ENCODE measurements at places on chromosomes 4 and X.

DNA sequence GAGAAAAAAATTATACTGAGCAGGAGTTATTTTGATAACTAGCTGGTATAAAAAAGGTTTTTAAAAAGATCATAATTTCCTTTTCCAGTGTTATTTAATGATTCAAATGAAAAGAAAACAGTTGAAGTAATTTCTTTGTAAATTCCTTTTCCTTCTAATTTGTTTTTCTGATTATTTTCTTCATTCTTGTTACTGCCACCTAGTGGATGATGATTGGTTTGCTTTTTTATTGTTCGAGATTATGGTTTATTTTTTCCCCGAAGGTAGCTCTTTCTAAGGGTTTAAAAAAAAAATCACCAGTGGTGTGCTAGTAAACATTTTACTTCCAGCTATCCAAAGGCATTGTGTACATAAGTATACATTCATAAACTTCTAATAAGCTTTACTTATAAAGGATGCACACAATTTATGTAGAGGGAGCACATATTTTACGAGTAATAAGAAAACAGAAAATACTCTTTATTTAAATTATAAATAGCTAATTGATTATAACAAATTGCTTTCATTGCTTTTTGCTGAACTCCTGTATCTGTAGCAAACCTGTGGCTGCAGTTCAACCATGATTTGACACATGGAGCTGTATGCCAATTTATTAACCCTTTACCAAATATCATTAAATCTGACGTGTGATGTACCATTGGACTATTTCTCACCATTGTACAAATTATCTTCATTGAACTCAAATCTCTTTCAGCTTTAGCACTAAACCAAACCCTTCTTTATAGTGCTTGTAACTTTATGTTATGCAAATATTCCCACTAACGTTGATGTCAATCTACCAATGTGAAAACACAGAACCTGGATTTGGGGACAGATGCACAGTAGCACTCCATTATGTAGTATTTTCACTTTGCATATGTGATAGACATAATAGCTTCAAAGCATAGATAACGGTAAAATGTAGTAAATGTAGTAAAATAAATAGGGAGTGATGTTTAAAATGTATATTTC lies 97.8 kb upstream of the ANK2 start:
- no peak for DNase-seq

DNA sequence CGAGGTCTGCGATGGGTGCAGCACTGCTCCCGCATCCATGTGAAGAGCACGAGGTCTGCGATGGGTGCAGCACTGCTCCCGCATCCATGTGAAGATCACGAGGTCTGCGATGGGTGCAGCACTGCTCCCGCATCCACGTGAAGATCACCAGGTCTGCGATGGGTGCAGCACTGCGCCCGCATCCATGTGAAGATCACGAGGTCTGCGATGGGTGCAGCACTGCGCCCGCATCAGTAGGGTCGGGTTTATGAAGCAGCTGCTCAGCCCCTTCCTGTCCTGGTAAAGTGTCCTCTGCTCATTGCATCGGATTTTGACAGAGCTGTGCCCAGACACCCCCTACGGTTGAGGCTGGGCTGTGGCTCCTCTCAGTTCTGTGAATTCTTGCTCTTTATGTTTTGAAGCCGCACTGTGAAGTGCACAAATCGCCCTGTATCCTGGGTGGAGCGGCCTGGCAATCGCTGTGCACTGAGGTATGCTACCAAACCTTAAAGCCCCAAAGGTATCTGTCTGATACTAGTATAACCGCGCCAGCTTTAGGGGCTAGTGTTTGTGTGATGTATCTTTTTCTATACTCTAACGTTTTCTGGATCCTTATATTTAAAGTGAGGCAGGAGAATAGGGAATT lies 98.7 kb downstream of the CPZ start:
- no peak for DNase-seq

- no peak for DNase-seq
These were observed 1499.9 kb upstream of the PCDH10 start for GRCh38 chr4:131649227-131649626.

DNA sequence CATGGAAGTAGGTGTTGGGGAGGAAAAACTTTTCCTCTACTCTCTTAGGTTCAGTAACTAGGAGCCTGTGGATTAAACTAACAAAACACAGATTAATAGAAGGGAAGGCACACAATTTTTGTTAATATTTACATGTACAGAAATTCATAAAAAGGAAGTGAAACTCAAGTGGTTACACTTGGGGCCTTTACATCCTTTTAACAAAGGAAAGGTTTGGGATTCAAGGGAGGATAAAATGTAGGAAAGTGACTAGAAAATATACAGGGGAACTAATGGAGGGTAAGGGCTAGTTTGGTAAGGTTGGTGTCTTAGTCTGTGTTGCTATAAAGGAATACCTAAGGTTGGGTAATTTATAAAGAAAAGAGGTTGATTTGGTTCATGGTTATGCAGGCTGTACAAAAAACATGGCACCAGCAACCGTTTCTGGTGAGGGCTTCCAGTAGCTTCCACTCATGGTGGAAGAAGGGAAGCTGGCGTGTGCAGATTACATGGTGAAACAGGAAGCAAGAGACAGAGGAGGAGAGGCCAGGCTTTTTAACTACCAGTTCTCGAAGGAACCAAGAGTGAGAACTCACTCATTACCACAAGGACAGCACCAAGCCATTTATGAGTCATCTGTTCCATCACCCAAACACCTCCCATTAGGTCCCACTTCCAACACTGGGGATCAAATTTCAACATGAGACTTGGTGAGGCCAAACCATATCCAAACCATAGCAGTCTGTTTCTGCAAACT lies 124.4 kb downstream of the CHRDL1 start:
- DNase-seq, result no peak

DNA sequence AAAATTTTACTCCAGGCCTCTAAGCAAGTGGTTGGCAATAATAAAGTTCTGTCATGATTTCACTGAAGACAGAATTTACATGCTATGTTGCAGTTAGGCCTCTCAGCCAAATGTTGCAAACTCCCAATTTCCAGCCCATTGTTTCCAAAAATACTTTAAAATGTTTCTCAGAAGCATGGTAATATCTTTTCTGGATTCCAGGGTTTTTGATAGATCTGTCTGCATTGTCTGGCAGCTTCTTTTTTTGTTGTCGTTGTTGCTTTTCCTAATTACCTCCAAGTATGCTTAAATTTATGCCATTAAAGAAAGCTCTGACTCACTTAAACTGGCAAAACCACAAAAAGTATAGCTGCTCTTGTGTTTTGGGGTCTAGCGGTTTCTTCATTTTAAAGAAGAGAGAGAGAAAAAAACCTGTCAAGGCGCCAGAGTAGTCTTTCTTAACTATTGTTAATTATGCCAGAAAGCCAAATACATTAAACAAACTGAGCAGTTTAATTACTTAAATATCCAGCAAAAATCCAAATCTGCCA lies 97.0 kb downstream of the AGTR2 start:
- no peak for DNase-seq

DNA sequence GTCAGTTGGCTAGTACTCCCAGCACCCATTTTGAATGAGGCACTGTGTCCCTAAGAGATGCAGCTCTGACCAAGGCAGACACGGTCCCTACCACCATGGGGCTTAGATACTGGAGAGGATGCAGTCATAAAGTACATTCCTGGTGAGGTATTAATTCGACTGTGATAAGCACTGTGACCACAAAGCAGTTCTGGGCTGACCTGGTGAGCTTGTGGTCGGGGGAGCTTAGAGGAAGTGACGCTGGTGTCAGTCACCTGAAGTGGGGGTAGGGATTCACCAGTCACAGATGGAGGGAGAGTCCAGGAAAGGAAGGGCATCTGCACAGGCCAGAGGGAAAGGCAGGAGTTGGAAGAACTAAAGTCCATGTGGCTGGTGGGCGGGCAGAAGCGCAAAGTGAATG lies 15.8 kb upstream of the CLTRN start:
- DNase-seq, result no peak

All from endothelial cell (in vitro differentiated cells).